Stimulated activated CD4-positive, alpha-beta T cell treated with anti-CD3 and anti-CD28 coated beads, TNF-alpha, amount 100 ng/mL, for 1 hour (primary cell): ENCODE measurements at places on chromosomes 1 and 21.

GRCh38 chr1:71745326-71745725, 537.0 kb downstream of the NEGR1 start:
- DNase-seq: no peak

GRCh38 chr1:196193896-196194559, 414.2 kb downstream of the KCNT2 start:
- no peak for DNase-seq

- DNase-seq: no peak
Observed at GRCh38 chr1:159849626-159850366, 12.7 kb downstream of the VSIG8 start.

DNA sequence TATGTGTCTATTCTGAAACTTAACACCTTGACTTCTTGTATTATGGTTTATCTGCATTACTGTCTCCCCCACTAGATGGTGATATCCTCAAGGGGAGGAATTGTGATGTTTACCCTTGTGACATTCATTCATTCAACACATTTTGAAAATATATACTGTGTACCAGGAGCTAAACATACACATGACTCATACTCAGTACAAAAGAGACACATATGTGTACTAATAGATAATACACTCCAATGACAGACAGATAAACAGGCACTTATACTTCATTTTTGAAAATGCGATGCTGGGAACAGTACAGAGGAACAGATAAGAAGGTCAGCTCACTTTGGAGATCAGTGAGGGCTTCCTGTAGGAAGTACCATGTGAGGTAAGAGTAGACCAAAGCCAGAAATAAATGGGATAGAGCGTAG, 8.9 kb upstream of the RAB3GAP2 start:
- DNase-seq: no peak

DNA sequence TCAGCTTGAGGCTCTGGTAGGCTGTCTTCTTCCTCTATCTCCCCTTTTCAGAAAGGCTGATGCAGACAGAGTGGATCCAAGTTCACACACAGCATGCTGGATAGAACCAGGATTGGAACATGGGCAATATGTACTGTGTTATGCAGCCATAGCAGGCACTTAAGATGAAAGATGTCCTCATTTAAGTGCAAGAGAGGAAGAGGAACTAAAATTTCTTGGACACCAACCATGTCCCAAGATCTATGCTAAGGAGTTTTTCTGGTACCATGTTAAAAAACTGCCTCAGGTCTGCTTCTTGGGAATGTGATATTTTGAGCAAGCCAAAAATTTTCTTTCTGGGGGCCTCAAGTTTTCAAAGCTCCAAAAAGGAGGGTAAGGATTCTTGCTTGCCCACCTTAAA, 1.2 kb downstream of the SDHB start:
- no peak for DNase-seq

DNA sequence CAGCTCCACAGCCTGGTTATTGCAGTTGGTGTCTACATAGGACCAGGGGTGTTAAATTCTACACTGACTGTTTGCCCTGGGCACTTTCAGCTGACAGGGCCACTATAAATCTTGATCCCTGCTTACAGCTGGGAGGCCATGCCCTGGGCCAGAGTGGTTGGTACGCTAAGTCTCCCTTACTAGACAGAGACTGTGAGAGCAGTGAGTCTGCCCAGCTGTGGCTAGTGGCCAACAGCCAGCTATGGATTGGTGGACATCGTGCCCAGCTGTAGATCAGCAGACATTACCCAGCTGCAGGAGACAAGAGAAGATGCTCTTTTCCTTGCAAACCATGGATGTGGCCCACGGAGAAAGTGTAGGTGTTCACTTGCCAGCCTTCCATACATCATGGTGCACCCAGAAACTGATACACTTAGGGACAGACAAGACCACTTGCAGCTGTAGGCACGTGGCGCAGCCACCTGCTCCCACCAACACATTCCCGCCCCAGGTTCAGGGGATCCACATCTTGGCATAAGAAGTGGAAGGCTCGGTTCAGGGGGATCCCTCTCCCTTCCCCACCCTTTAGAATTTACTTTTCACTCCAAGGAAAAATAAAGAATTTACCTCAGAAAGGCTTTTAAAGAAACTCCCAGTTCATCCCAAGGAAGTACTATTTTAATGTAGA, 16.4 kb upstream of the PAX7 start:
- no peak for DNase-seq

DNA sequence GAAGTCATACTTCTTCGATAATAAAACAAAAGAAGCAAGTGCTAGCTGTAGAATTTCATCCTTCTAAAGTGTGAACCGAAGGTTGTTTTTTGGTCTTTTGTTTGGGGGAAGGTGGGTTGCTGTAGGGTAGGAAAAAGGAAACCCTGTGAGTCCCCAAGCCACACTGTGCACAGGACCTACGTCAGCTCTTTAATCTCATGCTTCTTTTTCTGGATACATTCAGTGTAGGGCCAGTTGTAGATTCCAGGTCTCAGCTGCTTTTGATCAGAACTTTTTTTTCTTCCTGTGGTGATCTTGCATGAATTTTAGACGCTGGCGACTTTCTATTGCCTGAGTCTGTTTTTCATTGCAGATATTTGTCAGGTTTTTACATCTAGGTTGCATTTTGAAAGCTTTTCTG, 40.2 kb downstream of the BCL9 start:
- DNase-seq: no peak

DNA sequence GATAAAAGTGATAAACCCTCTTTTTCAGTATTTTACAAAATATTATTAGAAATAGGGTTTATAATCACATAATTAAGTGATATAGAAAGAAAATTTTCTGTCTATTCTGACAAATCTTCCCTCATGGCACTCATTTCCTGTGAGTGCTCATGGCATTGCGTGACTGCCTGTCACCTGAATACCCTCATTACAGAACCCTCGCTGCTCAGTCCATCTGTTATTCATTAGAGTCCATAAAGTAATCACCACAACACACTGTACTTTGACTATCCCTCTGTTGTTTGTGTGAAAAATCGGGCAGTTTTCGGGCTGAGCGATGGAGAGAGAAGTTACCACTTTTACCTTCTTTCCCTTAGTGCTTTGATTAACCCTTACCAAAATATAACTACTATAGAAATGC, 100.4 kb upstream of the BRINP3 start:
- no peak for DNase-seq

- DNase-seq: no peak
Observed at GRCh38 chr1:206555473-206555935, 48.2 kb downstream of the RASSF5 start.

DNA sequence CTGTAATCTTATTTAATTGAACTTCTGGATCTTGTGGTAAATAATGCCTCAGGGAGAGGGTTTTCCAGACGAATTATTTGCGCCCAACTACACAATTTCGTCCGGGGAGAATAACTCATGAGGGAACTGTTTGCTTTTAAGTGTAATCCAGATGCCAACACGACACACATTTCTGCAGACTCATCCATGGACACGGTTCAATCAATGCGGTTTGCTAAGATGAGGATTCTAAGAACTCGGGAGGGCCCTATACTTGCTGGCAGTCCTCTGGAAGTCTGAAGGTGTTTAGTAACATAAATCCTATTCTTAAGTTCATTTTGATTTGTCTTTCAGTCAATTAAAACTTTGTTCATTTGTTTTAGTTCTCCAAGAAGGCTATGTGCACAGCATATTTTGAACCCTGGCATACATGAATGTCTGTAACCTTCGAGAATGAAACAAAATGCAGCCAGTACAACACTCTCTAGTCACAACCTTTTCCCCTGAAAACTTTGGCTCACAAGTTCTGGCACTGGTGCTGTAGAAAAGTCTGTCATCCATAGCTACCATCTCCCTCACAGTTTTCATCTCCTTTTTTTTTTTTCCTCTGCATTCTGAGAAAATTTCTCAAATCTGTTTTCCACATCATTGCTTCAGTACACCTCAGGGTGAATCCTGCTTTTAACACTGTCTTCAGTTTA, 38.8 kb downstream of the DIPK1A start:
- DNase-seq: no peak

- no peak for DNase-seq
Observed at GRCh38 chr1:209062081-209062620, 521.4 kb upstream of the CAMK1G start.

DNA sequence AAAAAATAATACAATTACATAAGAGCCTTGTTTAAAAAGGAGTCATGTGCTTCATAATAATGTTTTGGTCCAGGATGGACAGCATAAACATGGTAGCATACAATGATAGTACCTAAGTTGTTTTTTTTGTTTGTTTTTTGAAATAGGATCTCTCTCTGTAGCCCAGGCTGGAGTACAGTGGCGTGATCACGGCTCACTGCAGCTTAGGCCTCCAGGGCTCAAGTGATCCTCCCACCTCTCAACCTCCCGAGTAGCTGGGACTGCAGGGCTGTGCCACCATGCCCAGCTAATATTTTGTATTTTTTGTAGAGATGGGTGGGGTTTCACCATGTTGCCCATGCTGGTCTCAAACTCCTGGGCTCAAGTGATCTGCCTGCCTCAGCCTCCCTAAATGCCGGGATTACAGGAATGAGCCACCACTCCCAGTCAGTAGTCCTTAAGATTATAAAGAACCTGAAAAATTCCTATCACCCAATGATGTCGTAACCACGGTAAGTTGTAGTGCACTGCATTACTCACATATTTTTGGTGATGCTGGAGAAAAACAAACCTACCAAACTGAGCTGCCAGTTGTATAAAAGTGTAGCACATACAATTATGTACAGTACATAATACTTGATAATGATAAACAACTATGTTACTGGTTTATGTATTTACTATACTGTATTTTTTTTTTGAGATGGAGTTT, 22.4 kb upstream of the RCOR3 start:
- DNase-seq: no peak
